ENCODE measurements at places on chromosomes 4 and X. TPM values are rescaled to one million over a fixed set of nuclear protein-coding genes. Genes with fewer than 3 reads are reported as not detected.

CD40LG gene
- polyA plus RNA-seq = 2.0 TPM

FGF2 gene
- not detected for polyA plus RNA-seq

UGT2B11 gene
- not detected for polyA plus RNA-seq

IBSP gene
- not detected for polyA plus RNA-seq

MCTS1 gene
- polyA plus RNA-seq = 72.3 TPM

NXF2B gene
- polyA plus RNA-seq = not detected

PDE6B gene
- 16.6 TPM for polyA plus RNA-seq

ITM2A gene
- polyA plus RNA-seq = 59.0 TPM

FAM9C gene
- polyA plus RNA-seq = not detected

KCNIP4 gene
- polyA plus RNA-seq = 0.10 TPM

ACSL4 gene
- 11.8 TPM for polyA plus RNA-seq
